Natural killer cell (primary cell): ENCODE measurements at places on chromosomes 13 and 19. TPM values are rescaled to one million over a fixed set of nuclear protein-coding genes. Genes with fewer than 3 reads are reported as not detected.

- H3K4me3 ChIP-seq = no peak overlapping the region
- no peak for DNase-seq
- H3K27me3 ChIP-seq = no peaks in the 10 kb centered on the region
Measured at GRCh38 chr13:102035969-102036368, 365.9 kb downstream of the FGF14 start.

GRCh38 chr13:110123041-110123809, 183.7 kb downstream of the COL4A1 start:
- H3K4me1 ChIP-seq = no peaks in the 10 kb centered on the region
- no peaks in the 10 kb centered on the region for H3K36me3 ChIP-seq

GRCh38 chr19:11587975-11588631, 9.2 kb upstream of the ZNF627 start:
- no peaks in the 10 kb centered on the region for H3K36me3 ChIP-seq
- H3K27me3 ChIP-seq = no peaks in the 10 kb centered on the region
- no peak for DNase-seq
- peaks cover 21% of the 10 kb centered on the region for H3K4me1 ChIP-seq
- no peak overlapping the region for H3K27ac ChIP-seq

GRCh38 chr13:19861762-19862161, 1.7 kb downstream of the ZMYM5 start:
- no peaks in the 10 kb centered on the region for H3K27me3 ChIP-seq
- H3K4me1 ChIP-seq = peaks cover 25% of the 10 kb centered on the region
- no peak for DNase-seq

- no peaks in the 10 kb centered on the region for H3K27me3 ChIP-seq
- H3K27ac ChIP-seq = peak overlapping the region; percentile 92
- peaks cover 5% of the 10 kb centered on the region for H3K36me3 ChIP-seq
- DNase-seq = peak; percentile 61
Measured at GRCh38 chr19:19459073-19459472, 53.6 kb downstream of the GATAD2A start.

The CEACAM5 gene
- not detected for total RNA-seq

GRCh38 chr19:38989066-38989605, 13.6 kb upstream of the FBXO17 start:
- DNase-seq = no peak
- H3K4me1 ChIP-seq = no peaks in the 10 kb centered on the region
- peaks cover 3% of the 10 kb centered on the region for H3K27me3 ChIP-seq
- no peak overlapping the region for H3K4me3 ChIP-seq
- no peaks in the 10 kb centered on the region for H3K36me3 ChIP-seq

GRCh38 chr19:12969292-12969988, at the start of gene DAND5:
Gene DAND5 (plus strand): TSS chr19:12969576. CDS start chr19:12969661, 85 bp downstream.
- H3K27me3 ChIP-seq = no peaks in the 10 kb centered on the region
- no peaks in the 10 kb centered on the region for H3K36me3 ChIP-seq
- no peak within 1 kb of the TSS for H3K4me3 ChIP-seq
- DNase-seq = no peak

The FBXW9 gene
- total RNA-seq = 3.2 TPM

DNA sequence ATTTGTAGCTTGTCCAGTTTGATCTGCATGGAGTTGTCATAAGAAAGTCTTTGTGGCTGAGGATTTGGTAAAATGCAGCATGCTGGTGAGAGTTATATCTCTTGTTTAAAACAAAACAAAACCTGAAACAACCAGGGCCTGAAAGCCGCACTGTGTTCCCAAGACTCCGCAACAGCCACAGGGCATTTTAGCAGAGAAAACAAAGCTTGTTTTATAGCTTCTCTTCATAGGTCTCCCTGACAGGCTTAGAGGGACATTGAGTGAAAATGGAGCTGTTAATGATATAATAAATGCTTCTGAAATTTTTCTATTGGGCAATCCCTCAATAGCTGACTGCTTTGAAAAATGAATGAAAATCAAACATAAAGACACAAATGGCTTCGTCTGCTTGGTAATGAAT, 148.7 kb upstream of the RNF113B start:
- no peak overlapping the region for H3K4me3 ChIP-seq
- no peak overlapping the region for H3K27ac ChIP-seq
- no peaks in the 10 kb centered on the region for H3K27me3 ChIP-seq
- H3K4me1 ChIP-seq = no peaks in the 10 kb centered on the region

- no peak for DNase-seq
- H3K4me1 ChIP-seq = no peaks in the 10 kb centered on the region
- H3K4me3 ChIP-seq = no peak overlapping the region
Measured at GRCh38 chr13:82330499-82330898, 1551.8 kb downstream of the SLITRK1 start.

The VSTM2B gene
- not detected for total RNA-seq

GRCh38 chr19:8041531-8041931, 11.0 kb upstream of the CCL25 start:
- no peaks in the 10 kb centered on the region for H3K4me1 ChIP-seq
- no peak for DNase-seq
- no peaks in the 10 kb centered on the region for H3K27me3 ChIP-seq
- H3K4me3 ChIP-seq = no peak overlapping the region
- no peaks in the 10 kb centered on the region for H3K36me3 ChIP-seq

The PSG7 gene
- not detected for total RNA-seq
